ENCODE measurements at places on chromosomes 12 and 14.

DNA sequence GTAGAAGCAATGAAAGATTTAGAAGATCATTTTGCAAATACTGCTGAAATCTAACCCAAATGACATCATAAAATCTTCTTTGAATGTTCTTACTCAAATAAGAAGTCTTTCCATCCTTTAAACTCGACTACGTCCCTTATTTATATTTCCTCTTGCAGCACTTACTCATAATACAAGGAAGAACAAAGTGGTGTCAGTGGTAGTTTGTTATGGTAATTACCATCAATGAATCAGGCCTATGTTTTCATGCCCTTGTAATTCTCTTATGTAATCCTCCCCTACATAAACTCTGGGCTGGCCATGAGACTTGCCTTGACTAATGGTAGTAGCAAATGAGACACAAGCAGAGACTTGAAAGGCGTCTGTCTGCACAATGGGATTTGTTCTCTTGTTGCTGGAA lies 17.0 kb downstream of the EEA1 start:
- no peak for DNase-seq

DNA sequence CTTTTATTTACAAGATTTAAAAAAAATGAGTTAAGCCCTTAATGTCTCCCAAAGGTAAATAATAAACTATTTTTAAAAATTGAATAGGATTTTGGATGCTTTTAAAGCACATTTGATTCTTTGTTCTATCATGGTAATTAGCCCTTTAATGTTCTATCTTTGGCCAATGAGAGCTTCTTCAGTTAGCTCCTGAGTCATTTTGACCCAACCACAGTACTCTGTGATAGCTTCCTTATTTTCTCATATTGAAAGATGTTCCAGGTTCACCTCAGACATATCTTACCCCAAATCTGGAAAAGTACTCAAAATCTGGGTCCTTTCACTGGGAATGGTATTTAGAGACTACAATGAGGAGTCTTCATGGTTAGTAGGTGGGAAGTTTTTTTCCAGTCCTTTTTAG lies 98.0 kb downstream of the MYRFL start:
- no peak for DNase-seq

GRCh38 chr12:110600254-110600653 lies 13.7 kb upstream of the TCTN1 start:
- no peak for DNase-seq

GRCh38 chr12:91633734-91634357 lies 451.2 kb upstream of the DCN start:
- no peak for DNase-seq

DNA sequence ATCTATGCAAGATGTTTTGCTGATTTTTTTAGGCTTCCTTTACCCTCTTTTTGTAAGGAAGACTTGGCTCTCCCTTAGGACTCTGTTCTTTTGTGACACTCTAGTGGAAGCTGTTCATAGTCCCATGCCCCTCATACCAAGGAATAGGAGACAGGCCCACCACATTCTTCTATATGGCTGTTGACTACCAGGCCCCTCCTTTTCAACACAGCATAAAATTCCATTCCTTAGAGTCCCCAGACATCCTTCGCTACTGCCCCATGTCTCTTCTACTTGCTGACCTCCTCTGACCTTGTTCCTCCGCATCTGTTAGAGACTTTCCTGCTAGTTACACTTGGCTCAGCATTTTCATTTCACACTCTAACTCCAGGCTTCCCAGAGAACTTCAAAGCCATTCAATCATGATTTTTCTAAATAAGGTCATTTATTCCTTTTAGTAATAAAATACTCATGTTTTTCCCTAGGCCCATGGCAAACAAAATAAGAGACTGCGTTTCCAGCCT lies 9.7 kb downstream of the PIK3C2G start:
- DNase-seq = no peak

DNA sequence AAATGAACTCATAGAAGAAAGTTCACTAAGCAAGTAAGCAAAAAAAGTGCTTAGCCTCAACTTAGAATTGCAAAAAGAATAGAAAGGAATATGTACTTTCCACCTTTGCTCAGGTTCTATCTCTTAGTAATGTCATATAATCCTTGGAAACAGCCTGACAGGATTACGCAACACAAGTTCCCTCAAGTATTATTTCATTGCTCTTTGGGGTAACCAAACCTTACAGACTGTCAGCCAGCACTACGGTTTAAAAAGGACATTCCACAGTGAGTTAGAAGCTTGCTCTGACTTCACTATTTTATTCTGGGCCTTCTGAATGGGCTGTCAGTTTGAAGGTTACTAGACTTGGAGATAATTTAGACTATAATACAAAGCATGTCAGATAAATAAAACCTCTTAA lies 264.0 kb downstream of the ATXN7L3B start:
- no peak for DNase-seq

- DNase-seq = no peak
These were observed 207.7 kb upstream of the DDHD1 start for GRCh38 chr14:53360829-53361228.

- DNase-seq = no peak
These were observed 47.1 kb downstream of the DIP2B start for GRCh38 chr12:50551866-50552265.

DNA sequence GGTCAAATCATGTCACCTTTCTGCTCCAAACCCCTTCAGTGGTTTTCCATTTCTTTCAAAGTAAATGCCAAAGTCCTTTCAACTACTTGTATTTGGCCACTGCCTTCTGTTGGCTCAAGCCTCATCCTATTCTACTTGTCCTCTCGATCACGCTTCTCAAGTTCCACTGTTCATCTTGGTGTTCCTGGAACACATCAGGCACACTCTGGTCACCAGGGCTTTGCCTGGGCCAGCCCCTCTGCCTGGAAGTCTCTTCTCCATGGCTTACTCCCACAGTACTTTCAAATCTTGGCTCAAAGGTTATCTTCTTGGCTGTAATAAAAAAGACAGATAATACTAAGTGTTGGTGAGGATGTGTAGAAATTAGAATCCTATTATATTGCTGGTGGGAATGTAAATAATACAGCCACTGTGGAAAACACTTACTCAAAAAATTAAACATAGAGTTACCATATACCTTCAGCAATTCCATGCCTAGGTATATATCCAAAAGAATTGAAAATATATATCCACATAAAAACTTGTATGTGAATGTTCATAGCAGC lies 17.3 kb upstream of the PPFIBP1 start:
- no peak for DNase-seq

GRCh38 chr14:98714626-98715425 lies 557.2 kb downstream of the BCL11B start:
- no peak for DNase-seq

DNA sequence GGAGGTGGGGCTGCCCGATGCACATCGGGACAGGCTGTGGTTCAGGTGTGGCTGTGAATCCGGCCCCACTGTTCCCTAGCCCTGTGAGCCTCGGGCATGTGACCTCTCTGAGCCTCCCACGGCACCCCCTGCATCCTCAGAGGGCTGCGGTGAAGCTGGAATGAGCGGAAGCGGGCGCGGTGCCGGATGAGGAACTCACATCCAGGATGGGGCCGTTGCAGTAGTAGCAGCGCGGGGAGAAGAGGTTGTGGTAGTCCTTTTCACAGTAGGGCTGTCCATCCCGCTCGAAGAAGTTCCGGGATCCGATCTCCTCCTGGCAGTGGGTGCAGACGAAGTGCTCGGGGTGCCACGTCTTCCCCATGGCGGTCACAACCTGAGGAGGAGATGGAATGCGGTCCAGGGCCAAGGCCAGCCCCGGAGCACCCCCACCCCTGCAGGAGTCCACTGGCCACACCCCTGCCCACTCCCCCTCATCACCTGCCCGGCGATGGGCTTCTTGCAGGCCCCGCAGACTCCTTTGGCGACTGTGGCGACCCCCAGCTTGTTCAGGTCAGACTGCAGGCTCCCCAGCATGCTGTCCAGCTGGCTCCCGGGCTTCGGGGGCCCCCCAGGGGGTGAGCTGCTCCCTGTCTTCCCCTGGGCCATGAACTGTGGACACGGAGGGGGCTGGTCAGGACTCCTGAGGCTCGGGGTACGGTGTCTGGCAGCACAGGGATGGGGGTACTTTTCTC lies 13.9 kb upstream of the RPLP0 start:
- DNase-seq = no peak

DNA sequence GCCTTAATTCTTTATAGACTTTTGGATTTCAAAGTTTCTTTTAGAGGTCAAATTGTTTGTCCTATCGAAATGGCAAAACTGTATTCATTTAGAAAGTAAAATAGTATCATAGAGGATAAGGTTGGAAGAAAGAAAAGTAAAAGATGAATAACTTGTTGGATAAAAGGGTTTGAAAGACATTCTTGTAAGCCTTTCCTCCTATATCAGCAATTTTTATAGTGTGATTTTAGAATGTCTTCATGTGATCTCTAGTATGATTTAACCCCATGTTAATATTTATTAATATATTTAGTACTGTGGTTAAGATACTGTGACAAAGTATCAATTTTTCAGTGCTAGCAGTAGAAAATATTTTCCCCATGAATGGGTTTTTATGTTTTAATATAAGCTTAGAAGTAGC lies 4.5 kb downstream of the ARF6 start:
- DNase-seq = no peak

DNA sequence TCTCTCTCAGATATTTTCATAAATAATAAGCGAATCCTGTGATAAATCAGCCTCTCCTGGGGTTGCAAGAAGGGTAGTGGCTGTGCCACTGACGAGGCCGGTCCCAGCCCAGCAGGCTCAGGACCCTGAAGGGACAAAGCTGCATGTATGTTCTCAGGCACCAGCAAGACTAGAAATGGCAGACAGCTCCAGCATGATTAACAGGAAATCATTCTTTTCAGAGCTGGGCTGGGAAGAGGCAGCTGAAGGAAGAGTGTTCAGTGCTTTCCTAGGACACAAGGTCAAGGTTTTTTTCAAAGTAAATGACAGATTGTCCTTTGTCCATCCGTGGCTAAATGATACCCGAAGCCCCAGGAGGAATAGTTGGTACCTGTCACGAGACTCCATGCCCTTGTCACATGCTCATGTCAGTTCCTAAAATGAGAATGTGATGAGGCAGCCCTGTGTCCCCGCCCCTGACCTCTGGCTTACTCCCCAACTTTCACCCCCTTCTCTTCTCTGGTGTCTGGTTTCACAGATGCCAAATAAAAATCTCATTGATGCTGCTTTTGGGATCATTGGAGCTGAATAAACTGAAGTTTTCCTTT lies 65.1 kb downstream of the PPP1R36 start:
- DNase-seq = no peak

DNA sequence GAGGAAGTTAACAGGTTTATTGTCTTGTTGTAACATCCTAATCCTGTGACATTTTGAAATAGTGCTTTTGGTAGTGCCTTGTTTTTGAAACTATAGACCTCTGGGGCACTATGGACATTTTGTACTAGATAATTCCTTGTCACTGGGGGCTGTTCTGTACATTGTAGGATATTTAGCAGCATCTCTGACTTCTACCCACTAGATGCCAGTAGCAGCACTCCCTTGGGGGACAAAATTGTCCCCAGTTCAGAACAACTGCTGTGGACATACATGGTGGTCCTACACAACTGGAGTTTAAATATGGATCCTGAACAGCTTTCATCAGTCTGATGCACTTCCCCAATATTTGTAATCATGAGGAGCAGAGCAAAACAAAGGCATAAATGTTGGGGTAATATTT lies 264.7 kb downstream of the RAD51B start:
- DNase-seq = no peak

DNA sequence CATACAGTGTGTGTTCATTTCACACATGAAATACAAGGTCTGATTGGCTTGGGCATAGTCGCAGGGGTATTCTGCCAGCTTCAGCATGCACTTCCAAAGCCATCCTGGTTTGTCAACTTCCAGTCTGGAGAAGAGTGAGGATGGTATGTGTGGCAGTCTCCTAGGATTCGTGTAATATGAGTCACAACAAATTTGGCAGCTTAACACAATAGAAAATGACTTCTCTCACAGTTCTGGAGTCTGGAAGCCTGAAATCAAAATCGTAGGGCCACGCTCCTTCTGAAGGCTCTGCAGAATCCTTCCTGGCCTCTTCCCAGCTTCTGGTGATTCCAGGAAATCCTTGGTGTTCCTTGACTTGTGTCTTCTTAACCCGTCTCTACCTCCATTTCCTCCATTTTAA lies 167.5 kb downstream of the PPM1H start:
- no peak for DNase-seq

- DNase-seq = no peak
These were observed 24.0 kb downstream of the KLRK1 start for GRCh38 chr12:10365696-10366405.

GRCh38 chr12:68345763-68346162 lies 13.6 kb upstream of the MDM1 start:
- DNase-seq = no peak

DNA sequence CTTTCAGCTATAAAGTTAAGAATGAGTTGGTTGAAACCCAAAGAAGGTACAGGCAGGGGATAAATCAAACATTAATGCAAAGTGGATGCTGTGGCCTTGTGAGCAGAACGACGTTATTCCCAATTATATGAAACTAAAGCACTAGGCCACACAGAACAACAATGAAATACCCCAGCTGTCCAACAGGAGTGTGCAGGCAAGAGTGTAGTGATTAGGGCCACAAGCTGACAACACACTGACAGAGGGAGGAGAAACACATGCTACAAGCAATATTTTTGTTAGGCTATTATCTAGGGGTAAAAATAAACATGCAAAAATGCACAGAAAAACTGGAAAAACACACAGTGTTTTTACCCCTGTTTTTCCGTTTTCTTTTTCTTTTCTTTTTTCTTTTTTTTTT lies 15.0 kb downstream of the MAP3K9 start:
- no peak for DNase-seq

DNA sequence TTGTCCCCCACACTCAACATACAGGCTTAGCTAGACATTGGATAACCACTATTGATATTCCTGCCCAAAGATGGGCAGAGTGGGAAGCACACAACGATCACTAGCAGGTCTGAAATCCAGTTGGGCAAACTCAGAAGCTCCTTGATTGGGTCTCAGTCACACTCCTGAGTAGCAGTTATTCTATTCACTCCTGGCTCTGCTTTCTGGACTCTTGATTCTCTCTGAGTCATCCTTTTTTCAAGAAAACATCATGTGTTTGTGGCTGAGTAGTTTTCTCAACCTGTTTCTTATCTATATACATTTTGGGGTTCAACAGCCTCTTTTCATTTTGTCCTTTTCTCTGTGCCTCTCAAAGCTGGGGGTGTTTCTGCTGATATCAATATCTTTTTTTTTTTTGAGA lies 46.0 kb upstream of the MANSC4 start:
- no peak for DNase-seq

DNA sequence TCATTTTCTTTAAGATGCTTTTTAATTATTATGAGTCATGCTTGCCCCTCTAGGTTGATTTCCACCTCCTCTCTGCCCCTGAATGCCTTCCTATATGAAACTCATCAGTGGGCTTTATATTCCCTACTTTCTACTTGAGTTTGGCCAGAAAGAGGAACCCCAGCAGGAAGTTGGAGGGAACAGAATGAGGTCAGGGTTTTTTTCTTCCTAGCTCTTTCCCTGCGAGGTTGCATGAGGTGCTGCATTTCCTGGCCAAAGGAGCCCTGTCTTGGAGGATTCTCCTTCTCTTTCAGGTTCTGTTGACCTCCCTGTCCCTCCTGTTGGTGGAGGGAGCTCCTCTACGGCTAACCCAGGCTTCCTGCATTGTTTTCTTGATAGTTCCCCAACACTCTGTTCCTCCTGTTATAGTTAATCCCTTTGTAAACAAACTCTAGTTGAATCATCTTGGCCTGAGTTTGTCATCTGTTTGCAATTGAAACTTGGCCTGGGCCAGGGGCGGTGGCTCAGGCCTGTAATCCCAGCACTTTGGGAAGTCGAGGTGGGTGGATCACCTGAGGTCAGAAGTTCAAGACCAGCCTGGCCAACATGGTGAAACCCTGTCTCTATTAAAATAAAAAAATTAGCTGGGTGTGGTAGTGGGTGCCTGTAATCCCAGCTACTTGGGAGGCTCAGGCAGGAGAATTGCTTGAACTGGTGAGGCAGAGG lies 15.3 kb upstream of the SPIC start:
- DNase-seq = no peak

All from stimulated activated CD4-positive, alpha-beta T cell treated with anti-CD3 and anti-CD28 coated beads, Interleukin-15, amount 100 ng/mL, for 48 hours (primary cell).